Left forelimb (tissue), 1 donor: ENCODE measurements at places on chromosomes 1 and 21.

DNA sequence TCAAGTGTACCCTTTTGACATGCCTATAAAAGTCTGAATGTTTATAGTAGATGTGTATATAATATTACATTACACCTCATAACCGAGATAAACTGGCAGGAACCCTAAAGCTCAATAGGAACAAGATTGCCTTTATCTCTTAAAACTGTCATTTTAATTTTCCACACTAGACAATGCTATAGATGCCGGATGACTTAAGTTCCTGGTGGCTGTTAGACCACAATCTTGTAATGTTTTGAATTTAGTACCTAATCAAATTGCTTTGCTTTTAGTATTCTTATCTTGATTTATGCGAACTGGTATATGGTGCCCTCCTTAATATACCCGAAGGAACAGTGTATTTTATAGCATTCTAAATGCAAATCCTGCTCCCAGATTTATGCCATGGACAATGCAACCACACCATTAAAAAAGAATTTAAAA, 1397.0 kb upstream of the ADGRL4 start:
- DNase-seq: no peak

DNA sequence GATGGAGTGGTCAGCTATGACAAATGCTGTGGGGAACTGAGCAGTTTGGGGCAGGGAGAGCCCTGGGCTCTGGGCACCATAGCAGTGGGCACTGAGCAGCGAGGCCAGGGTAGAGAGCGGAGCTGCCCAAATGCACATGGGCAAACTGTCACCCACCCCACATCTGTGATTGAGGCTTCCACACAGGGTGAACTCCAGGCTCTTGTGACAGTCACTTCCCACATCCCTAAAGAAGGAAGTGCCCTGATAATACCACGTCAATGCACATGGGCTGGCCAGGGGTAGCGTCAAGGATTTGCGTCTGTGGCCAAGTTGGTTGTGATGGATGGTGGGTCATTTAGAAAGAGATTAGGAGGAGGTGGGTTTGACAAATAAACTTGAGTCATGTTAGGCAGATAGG, 2.6 kb upstream of the GUCA2B start:
- DNase-seq: no peak

DNA sequence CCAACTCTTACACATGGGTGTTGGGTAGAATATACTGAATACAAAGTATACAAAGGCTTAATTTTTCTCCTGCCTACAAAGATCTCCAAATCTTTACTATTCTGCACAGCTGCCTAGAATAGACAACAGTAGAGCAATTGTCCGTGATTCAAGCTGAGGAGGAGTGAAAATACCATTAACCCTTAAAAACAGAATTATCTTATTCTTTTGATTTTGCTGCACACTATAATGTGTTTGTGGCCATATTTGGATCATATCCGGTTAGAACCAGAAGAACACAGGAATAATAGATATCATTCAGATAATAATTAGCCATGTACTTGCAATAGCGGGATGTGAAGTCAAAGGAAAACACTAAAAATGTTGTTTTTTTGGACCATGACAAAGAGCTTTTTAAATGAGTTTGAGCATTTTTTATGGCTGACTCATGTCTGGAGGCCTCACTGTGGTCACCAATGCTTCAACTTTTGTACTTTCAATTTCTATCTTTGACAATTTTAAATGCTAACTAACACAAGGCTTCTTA, 197.6 kb upstream of the FOXD3 start:
- no peak for DNase-seq

DNA sequence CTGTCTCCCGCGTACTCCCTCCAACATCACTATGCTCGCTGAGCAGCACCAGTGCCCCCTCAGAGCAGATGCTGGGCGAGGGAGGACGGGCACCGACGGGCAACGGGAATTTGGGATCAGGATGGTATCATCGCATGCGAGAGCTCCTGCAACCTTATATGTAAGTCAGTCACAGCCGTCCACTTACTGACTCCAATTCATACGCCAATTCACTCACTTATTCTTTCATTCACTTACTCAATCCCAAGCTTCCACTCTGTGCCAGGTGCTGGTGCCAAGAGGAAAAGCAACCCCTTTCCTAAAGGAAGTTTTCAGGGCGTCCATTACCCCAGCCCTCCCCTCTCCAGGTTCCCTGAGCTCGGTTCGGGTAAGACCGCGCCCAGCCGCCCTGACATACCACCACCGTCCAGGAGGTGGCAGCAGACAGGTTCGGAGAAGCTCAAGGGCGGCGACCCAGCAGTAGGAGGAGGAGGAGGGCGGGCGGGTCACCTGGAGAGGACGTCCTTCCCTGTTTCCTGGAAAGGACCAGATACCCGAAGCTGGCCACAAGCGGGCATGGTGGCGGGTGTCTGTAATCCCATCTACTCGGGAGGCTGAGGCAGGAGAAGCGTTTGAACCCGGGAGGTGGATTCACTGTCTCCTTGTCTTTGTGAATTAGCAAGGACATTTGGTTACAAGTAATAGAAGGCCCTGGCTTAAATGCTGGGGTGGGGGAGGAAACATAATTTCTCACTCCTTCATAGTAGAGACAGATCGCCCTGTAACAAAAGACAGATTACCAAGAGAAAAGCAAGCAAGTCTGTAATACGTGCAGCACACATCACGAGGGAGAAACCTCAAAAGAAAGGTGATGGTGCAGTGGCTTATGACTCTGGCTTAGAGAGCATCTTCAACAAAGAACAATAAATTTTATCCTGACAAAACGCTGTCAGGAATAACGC, 7.6 kb upstream of the IL22RA1 start:
- DNase-seq: peak; percentile 88

DNA sequence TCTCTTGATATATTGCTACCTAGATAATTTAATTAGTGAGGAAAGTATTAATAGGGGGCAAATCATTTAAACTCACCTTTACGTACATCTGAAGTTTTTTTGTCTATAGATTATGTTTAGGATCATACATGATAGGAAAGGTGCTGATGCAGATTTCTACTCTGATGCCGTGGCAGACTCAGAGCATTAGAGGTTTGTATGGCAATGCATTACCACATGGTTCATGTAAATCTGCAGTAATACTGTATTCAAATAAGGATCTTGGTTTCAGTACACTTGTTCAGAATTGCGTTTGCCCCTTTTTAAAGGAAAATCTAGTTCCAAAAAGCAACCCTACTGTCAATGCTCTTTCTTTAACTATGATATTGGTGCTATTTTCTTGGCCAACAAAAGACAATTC, 288.3 kb downstream of the PTPRC start:
- no peak for DNase-seq

DNA sequence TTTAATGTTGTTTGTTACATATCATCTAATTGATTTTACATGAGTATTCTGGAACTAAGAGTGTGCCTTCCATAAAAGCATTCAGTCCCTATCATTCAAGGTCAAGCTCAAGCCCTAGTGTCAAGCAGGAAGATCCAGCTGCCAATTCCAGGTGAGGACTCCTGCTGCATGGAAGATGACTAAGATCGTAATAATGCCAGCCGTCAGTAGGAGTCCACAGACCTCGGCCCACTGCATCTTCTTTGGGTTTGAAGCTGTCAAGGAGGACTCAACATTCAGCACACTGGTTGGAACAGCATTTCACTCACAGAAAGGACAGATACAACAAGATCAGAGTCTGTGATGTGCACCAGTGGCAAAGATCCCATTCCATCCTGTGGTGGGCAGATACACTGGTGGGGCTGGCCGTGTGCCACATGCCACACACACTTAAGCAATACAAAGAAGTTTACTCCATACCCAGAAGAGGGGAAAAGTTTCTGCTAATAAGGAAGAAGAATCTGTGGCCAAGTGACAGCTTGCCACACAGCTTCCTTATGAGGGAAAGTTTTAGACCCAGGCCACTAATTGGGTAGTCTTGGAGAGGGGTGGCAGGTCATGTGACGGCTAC, 160.4 kb downstream of the PIK3R3 start:
- no peak for DNase-seq

DNA sequence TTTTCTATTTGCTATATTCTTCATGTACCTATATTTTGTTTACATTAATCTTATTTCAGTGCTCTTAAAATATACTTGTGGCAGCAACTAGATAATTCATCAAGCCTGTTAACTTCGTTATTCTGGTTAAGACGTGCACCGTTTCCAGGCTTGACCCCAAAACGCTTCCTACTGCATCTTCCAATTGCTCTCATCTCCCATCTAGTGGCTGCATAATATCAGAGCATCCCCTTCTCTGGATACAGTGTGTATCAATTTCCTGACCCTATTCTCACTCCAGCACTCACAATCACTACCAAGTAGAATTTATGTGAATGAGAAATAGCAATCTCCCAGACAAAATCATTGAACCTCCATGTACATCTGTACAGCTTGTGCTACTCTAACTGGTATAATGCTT, 1280.3 kb upstream of the B3GALT2 start:
- no peak for DNase-seq
